Caco-2 (cell line): ENCODE measurements at places on chromosomes 12 and 14.

- 0 out of 2 replicates have a peak, but pooled peaks cover 3% of the 10 kb centered on the region for H3K4me1 ChIP-seq
- no peak overlapping the region for H3K27ac ChIP-seq
- no peak for DNase-seq
- H3K36me3 ChIP-seq: no peaks in the 10 kb centered on the region
- H3K27me3 ChIP-seq: no peaks in the 10 kb centered on the region
These were observed 51.3 kb downstream of the WBP11 start for GRCh38 chr12:14751986-14752385.

- H3K27me3 ChIP-seq: no peaks in the 10 kb centered on the region
- no peaks in the 10 kb centered on the region for H3K36me3 ChIP-seq
- H3K27ac ChIP-seq: no peak overlapping the region
- no peak overlapping the region for H3K4me3 ChIP-seq
- H3K4me1 ChIP-seq: no peaks in the 10 kb centered on the region
These were observed 154.5 kb upstream of the CLEC14A start for GRCh38 chr14:38410442-38410841.

DNA sequence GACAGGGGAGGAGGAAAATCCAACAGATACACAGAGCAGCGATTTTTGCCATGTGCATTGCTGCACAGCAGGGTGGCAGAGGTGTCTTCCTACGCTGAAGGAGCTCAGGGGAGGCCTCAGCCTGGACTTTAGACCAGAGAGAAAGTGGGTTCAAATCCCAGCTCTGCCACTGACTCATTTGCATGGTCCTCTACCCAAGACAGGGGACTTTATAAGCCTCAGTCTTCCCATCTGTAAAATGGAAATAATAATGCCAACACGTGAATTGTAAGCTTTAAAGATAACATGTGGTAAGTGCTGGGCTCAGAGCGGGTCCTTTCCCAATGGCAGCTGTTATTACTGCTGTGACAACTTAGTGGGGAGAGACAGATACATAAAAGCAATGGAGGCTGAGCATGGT lies 62.0 kb downstream of the MAP1LC3B2 start:
- H3K27me3 ChIP-seq: no peaks in the 10 kb centered on the region
- H3K36me3 ChIP-seq: no peaks in the 10 kb centered on the region
- no peak overlapping the region for H3K4me3 ChIP-seq
- H3K4me1 ChIP-seq: peaks cover 25% of the 10 kb centered on the region

- no peak overlapping the region for H3K27ac ChIP-seq
- H3K4me3 ChIP-seq: no peak overlapping the region
- no peaks in the 10 kb centered on the region for H3K4me1 ChIP-seq
- H3K36me3 ChIP-seq: no peaks in the 10 kb centered on the region
- H3K27me3 ChIP-seq: no peaks in the 10 kb centered on the region
These were observed 12.5 kb downstream of the CHGA start for GRCh38 chr14:92935446-92935845.
